ENCODE measurements at places on chromosomes 2 and 18. TPM values are rescaled to one million over a fixed set of nuclear protein-coding genes. Genes with fewer than 3 reads are reported as not detected.

DNA sequence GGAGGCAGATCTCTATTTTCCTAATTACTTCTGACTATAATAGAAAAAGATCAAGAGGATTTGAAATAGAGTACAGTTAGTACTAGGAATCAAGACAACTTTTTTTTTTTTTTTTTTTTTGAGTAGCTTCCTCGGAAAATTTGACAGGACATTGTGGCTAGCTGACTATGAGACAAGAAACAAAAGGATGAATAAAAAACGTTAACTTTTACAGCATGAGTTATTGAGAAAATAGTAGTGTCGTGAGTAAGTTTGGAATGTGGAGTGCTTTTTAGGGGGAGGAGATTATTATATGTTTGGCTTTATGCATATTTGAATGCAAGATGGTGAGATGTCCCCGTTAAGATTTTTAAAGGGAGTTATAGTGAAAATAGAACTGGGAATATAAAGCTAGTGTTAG is 27.7 kb upstream of the CPS1 start:
- DNase-seq = no peak

GRCh38 chr2:128394007-128394730 is 75.5 kb upstream of the HS6ST1 start:
- DNase-seq = no peak

DNA sequence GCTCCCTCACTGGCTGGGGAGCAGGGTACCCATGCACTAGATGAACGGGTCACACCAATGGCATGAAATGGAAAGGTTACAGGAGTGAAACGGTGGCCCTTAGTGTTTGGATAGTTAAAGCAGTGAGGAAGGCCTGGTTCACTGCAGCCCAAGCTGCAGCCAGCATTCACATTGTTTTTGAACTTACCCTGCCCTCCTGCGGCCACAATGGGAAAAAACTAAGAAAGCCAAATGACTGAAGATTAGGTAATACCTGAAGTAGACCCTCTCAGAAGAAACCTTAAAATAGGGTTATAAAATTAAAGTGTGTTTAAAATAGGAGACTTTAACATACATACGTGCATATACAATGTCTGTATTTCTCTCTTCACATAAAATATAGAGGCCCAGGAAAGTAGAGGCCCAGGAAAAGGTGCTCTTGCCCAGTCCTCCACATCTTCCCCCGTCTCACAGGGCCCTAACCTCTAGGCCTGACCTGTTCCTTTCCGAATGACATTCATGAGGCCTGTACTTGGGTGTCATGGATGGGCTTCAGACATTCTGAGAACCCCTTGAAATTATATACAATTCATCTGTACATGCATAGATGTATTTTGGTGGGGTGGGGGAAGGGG is 33.3 kb downstream of the DOK1 start:
- DNase-seq = peak; percentile 77

DNA sequence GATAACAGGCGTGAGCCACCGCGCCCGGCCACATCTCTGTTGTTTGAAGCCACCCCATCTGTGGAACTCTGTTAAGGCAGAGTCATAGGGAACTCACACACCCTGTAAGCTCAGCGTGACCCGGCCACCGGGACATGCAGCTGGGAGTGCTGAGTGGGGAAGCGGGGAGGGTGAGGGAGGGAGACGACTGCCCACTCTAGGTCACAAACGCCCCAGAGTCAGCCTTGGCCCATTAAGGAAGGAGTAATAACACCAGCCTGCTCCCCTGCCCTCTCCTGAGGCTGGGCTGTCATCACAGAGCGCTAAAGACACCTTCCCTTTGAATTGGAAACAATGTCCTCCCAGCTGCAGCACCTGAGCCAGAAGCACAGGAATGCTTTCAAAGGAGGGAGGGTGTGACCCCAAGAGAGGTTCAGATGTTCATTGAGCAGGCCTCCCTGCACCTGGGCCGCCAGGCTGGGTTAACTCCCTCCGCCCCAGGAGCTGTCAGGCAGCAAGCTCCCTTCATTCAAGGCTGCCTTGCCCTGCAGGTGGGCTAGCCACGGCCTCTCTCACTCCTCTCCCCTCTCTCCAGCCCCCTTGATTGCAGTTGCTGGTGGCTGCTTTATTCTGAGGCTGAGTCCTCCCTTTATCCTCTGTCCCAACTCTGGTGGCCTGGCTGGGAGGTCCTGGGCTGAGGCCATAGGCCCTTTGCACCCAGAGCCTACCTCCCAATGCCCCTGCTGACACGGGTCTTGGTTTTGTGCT is 77.2 kb upstream of the HPCAL1 start:
- no peak for DNase-seq

- DNase-seq = no peak
Observed at GRCh38 chr18:71329563-71329962, 1040.7 kb downstream of the SOCS6 start.

DNA sequence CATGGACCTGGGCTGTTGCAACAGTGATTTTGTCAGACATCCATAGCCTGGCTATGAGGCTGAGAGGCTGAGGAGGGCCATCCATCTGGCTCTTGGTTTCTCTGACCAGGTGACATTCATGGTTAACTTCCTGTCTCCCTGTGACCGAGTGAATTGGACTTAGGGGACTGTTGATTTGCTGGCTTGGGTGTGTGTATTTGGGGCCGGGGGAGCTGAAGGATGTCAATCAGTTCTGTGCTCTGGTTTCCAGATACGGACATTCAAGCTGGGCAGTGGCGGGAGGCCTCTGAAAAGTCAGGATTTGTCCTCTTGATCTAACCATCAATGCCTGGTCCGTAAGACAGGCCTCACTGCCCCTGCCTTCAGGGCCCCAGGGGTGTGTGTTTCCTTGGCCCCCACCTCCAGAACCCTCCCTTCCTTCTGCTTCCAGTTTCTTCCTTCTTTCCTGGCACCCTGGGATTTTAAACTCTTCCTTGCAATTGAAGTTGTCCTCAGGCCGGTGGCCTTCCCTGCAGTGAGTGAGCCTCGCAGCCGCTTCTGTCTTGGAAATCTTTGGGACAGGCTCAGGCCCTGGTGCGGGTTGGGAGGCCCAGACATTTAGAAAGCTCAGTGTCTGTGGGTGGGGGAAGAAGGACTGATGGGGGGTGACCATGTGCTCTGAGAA is 54.7 kb upstream of the HAAO start:
- DNase-seq = no peak

GRCh38 chr2:119242276-119243119 is 18.9 kb downstream of the STEAP3 start:
- DNase-seq = no peak

GRCh38 chr2:44433895-44434294 is 72.1 kb downstream of the CAMKMT start:
- peak; percentile 30 for DNase-seq

GRCh38 chr2:179612108-179612507 is 249.3 kb downstream of the ZNF385B start:
- DNase-seq = peak; percentile 33

- peak; percentile 85 for DNase-seq
Observed at GRCh38 chr2:238667008-238667407, 180.9 kb upstream of the TWIST2 start.

- DNase-seq = peak; percentile 89
Observed at GRCh38 chr2:181174611-181175580, 194.5 kb downstream of the UBE2E3 start.

DNA sequence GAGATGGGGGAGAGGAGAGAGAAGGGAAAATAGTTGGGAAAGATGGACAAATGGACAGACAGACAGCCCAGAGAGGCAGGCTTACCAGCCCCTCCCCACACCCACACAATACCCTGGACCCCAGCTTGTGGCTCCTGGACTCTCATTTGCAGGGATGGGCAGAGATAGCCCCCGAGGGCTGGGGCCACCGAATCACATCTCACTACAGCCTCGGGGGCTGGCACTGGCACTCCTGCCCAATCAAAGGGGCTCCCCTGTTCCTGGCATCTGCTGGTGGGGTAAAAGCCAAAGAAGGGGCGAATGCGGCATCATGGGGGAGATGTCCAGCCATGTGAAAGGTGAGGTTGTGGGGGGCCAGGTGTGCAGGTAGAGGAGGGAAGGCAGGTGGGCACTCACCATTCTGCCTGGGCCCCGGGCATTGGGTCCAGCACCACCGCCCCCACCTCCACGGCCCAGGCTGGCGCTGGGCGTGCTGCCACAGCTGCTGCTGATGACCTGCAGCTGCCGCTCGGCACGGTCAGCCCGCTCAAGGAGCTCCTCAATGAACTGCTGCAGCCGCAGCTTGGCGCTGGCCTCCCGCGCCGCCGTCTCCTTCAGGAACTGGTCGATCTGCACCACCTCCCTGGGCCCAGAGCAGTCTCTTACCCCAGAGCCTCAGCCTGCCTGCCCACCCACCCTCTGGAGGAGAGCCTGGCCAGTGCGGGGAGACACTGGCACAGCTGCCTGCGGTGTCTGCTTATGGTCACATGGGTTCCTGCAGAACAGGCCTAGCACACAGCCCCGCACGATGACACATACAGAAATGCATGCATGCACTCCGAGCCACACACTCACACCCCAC is 18.0 kb downstream of the FBXO41 start:
- DNase-seq = peak; percentile 14

- no peak for DNase-seq
Observed at GRCh38 chr2:119430023-119430498, 1.6 kb upstream of the TMEM37 start.

DNA sequence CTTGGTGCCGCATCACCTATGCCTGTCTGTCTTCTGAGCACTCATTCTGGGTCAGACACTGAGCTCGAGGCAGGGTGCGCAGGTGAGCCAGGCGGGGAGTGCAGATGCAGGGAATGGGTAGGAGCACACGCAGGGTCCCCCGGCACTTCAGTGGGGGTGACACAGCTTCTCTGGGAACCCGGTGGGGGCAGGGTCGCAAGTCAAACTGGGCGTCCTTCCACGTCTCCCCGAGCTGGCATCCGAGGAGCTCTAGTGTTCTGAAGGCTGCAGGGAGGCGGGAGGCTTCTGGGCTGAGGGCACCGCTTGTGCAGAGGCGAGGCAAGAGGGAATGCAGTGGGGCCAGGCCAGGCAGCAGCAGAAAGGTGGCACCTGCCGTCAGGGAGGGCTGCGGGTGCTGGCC is 86.0 kb downstream of the DGKD start:
- no peak for DNase-seq

DNA sequence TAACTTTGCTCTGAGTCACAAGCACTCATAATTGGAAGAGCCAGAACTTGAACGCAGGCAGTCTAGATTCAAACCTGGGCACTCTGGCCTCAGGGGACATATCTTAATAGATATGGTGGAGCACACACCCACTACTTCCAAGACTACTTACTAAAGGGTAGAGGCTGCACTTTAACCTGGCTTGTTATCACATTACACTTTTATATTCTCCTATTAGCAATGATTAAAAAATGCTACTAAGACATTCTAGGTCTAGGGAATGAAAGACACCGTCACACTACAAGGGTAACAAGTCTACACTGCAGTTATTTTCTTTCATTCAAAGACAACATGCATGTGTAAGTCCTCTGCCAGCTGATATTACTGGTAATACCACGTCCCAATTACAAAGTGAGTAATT is 258.8 kb downstream of the ZNF521 start:
- DNase-seq = no peak

DNA sequence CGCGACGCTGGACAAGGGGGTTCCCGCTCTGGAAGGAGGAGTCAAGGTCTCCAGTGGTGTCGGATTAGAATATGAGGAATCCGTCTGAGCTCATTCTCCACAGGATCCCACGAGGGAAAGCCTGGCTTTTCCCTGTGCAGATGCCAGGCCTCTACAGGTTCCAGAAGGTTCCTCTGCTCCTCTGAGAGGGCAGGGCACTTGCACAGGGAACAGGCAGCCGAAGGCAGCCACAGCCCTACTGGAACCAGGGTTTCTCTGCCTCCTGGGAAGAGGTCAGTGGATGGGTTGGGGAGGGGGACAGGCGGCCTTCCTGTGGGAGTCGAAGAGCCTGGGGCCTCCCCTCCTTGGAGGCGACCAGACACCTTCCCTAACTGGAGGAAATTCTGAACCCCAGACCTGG is 1.7 kb upstream of the AQP12A start:
- no peak for DNase-seq

DNA sequence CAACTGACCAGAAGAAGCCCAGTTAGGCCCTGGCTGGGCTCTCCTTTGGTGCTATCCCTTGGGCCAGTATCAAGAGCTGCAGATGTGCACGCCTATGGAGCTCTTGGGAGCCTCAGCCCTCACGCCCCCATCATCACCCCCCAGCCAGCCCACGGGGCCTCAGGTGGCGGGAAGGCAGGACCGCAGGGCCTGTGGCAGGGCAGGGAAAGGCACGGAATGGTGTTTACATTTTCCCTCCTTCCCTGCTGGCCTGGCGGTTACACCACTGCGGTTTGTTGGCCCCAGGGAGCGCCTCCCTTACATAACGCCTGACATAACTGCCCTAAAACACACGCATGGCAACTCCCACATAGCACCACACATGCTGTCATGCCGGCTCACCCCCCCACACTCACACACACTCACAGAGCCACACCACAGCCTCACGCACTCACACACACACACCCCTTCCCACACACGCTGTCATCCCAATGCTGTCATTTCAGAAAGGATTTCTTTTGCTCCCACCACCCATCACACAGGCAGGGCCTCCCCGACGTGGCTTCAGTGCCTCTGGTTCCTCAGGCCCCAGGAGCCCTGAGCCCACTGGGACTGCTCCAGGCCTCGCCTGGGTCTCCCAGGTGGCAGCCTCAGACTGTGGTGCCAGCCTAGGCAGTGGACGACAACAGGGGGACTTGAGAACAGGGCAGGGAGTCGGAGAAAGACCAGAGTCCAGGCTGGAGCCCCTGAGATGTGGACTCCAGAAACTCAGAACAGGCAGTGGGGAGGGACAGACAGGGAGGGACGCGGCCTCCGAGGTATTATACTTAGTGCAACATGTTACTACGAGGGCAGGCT is 15.7 kb downstream of the ZFP36L2 start:
- DNase-seq = peak; percentile 93

GRCh38 chr2:137693534-137693933 is 270.7 kb upstream of the HNMT start:
- DNase-seq = no peak

DNA sequence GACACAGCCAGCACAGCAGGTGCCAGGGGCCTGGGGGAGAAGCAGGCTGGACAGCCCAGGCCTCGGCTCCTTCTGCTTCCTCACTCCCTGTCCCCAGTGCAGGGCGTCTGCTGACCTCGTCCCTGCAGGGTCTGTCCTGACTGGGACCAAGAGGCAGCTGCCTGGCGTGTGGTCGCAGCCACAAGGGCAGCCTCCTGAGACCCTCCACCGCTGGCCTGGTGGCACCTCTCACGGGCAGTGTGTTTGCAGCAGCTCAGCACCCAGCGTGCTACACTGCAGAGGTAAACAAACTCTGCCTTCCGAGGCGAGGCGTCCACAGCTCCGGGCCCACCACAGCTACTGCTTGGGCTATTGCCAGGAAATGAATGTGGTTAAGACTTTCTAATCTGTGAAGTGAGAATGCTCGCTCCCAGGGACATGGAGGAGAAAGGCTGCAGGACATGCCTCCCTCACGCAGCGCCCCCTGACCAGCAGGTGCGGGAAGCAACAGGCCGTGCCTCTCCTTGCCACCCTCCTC is 46.1 kb upstream of the HPCAL1 start:
- DNase-seq = no peak

The TMEM131 gene
- total RNA-seq = 24.5 TPM

The PLCL1 gene
- 0.64 TPM for total RNA-seq

The STAMBP gene
- 22.9 TPM for total RNA-seq

The RND3 gene
- 1,266 TPM for total RNA-seq

The SERPINB5 gene
- total RNA-seq = not detected

The SIX2 gene
- under 0.01 TPM for total RNA-seq

The LBX2 gene
- total RNA-seq = 2.9 TPM

The COLEC11 gene
- total RNA-seq = 0.43 TPM

The G6PC2 gene
- not detected for total RNA-seq
